ENCODE measurements at places on chromosomes 2 and 18. TPM values are rescaled to one million over a fixed set of nuclear protein-coding genes. Genes with fewer than 3 reads are reported as not detected.

The RGPD3 gene
- not detected for total RNA-seq

The PARD3B gene
- 0.35 TPM for total RNA-seq

The PROC gene
- total RNA-seq = not detected

The ACVR2A gene
- 6.8 TPM for total RNA-seq

The CCL20 gene
- 3.4 TPM for total RNA-seq

The FRZB gene
- total RNA-seq = not detected

The ABHD1 gene
- 0.56 TPM for total RNA-seq

The POTEC gene
- total RNA-seq = not detected

The NFU1 gene
- 32.2 TPM for total RNA-seq

Measured in activated naive CD4-positive, alpha-beta T cell treated with anti-CD3 and anti-CD28 coated beads, Interleukin-2, amount 50 U/mL, for 72 hours (primary cell).